ENCODE measurements at places on chromosomes 7 and 10. TPM values are rescaled to one million over a fixed set of nuclear protein-coding genes. Genes with fewer than 3 reads are reported as not detected.

- no peaks in the 10 kb centered on the region for H3K36me3 ChIP-seq
- no peak overlapping the region for H3K4me3 ChIP-seq
- H3K4me1 ChIP-seq, result peaks cover 7% of the 10 kb centered on the region
- no peaks in the 10 kb centered on the region for H3K27me3 ChIP-seq
Observed at GRCh38 chr10:122051609-122052385, 62.8 kb downstream of the TACC2 start.

- peaks cover 1% of the 10 kb centered on the region for H3K4me1 ChIP-seq
- no peak overlapping the region for H3K4me3 ChIP-seq
- no peaks in the 10 kb centered on the region for H3K36me3 ChIP-seq
- DNase-seq, result no peak
- H3K27me3 ChIP-seq, result no peaks in the 10 kb centered on the region
Observed at GRCh38 chr7:47801423-47801822, 146.8 kb downstream of the PKD1L1 start.

GRCh38 chr7:18450019-18450418 is 45.5 kb upstream of the HDAC9 start:
- H3K4me1 ChIP-seq, result no peaks in the 10 kb centered on the region
- no peaks in the 10 kb centered on the region for H3K36me3 ChIP-seq
- no peak overlapping the region for H3K27ac ChIP-seq
- no peak overlapping the region for H3K4me3 ChIP-seq
- no peaks in the 10 kb centered on the region for H3K27me3 ChIP-seq

GRCh38 chr10:18738835-18739234 is 79.6 kb downstream of the ARL5B start:
- H3K4me3 ChIP-seq, result peak overlapping the region; percentile 51
- DNase-seq, result peak; percentile 92
- H3K27ac ChIP-seq, result peak overlapping the region; percentile 100
- peaks cover 31% of the 10 kb centered on the region for H3K4me1 ChIP-seq
- H3K36me3 ChIP-seq, result no peaks in the 10 kb centered on the region

DNA sequence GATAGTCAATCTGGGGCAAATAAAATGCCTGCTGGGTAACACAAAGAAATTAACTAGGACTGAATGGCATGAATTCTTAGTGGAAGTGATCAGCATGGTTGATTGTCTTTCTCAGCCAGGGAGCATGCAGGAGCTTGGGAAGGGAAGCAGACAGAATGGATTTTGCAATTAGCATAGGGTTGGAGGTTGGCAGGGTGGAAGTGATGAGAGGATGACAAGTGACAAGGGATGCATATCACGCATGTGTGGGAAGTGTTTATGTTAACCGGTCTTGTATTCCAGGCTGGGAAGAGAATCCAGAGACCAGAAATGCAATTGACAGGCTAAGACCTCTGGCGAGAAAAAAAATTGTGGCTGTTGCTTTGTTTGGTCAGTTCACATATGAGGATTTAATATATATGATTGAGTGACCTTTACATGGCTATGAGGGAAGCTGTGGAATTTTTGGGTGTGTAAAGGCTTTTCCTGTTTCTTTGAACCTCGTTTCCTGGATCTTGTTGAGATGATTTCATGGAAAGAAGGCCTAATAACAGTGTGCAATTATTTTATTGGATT is 8.3 kb downstream of the MDFIC start:
- DNase-seq, result peak; percentile 10
- 0 out of 2 replicates have a peak overlapping the region, but pooled peaks have one; percentile 59 for H3K27ac ChIP-seq
- no peaks in the 10 kb centered on the region for H3K27me3 ChIP-seq
- peaks cover 58% of the 10 kb centered on the region for H3K4me1 ChIP-seq
- no peak overlapping the region for H3K4me3 ChIP-seq

GRCh38 chr10:88080213-88080612 is 216.8 kb downstream of the PTEN start:
- H3K27ac ChIP-seq, result no peak overlapping the region
- H3K4me1 ChIP-seq, result peaks cover 8% of the 10 kb centered on the region
- no peak overlapping the region for H3K4me3 ChIP-seq
- H3K27me3 ChIP-seq, result no peaks in the 10 kb centered on the region
- DNase-seq, result peak; percentile 21
- no peaks in the 10 kb centered on the region for H3K36me3 ChIP-seq

- H3K27me3 ChIP-seq, result no peaks in the 10 kb centered on the region
- H3K4me3 ChIP-seq, result no peak overlapping the region
- peaks cover 45% of the 10 kb centered on the region for H3K4me1 ChIP-seq
- H3K36me3 ChIP-seq, result no peaks in the 10 kb centered on the region
Observed at GRCh38 chr10:130018265-130018664, 54.2 kb upstream of the EBF3 start.

Gene ARL5B
- 10.7 TPM for total RNA-seq

Gene DMBT1
- not detected for total RNA-seq

Gene EPO
- total RNA-seq, result not detected

Gene CLDN12
- 35.6 TPM for total RNA-seq

Gene CASTOR2
- total RNA-seq, result 8.4 TPM

Gene TUBAL3
- not detected for total RNA-seq
